ENCODE measurements at places on chromosomes 13 and 19.

GRCh38 chr19:2315818-2316353 lies 7.9 kb upstream of the LINGO3 start:
- no peak for DNase-seq

- no peak for DNase-seq
Observed at GRCh38 chr13:30998136-30999088, 66.0 kb downstream of the TEX26 start.

- DNase-seq: no peak
Observed at GRCh38 chr13:94710065-94710781, 2.1 kb downstream of the SOX21 start.

DNA sequence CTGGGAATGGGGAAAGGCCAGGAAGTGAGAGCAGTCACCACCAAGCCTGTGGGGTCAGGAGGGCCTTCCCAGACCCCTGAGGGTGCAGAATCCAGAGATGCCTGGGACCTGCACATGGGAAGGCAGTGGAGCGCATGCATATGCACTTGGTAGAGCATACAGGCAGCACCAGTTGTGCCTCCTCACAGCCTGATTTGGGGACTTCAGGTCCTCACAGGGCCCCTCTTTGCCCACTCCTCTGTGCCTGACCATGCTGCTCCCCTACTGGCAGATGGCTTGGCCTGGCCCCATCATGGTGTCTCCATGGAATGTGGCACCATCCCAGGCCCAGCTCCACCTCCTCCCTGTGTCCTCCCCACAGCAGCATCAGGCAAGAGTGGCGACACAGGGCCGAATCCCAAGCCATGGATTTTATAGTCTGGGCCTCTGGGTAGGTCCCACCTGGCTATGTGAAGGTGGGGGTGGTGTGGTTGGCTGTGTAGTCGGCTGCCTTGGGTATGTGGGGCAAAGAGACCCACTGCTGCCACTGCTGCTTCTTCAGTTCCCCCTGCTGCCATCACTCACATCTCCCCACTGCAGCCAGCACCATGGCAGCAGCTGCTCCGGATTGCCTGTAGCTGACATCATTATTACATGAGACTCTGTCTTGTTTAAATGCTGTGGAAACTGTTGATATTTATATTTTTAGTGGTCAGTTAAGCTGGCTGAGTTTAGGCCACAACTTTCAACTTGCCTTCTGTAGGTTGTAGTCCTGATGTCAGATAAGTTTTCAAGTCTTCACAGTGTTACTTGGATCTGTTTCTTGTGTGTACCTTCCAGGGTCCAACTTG lies 247.0 kb downstream of the GPC6 start:
- no peak for DNase-seq

GRCh38 chr13:34031610-34032009 lies 213.7 kb downstream of the RFC3 start:
- no peak for DNase-seq

GRCh38 chr19:10372690-10373089 lies 7.7 kb downstream of the TYK2 start:
- DNase-seq: no peak

- DNase-seq: no peak
Observed at GRCh38 chr19:28555317-28555716, 657.6 kb downstream of the UQCRFS1 start.

DNA sequence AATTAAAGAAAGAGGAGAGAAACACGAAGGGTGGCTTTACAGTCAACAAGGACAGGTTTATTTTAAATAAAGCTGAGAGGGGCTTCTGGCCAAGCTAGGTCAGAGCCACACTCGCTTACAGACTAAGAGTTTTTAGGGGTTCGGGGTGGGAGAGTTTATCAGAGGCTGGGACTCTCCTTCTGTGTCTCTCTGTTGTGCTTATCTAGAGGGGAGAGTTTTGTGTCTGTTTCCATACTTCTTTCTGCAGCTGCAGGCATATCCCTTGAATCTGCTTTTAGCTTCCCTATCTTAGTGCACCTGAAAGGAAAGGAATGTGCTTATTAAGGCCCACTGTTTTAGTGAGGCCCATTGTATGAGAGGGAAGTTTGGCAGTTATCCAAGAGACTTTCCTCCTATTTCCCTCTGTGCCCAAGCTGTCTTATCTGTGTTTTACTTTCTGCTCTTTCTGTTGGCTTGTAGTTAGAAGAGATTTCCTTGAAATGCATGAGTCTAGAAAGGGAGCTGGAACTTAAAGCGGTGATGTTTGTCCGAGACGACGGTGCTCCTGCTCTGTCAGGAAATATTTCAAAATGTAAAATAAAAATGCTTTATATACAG lies 275.3 kb downstream of the KCTD12 start:
- no peak for DNase-seq

GRCh38 chr19:45773384-45773783 lies 4.3 kb upstream of the SIX5 start:
- no peak for DNase-seq

- no peak for DNase-seq
Observed at GRCh38 chr13:35549481-35549880, 73.0 kb upstream of the MAB21L1 start.

- DNase-seq: peak; percentile 37
Observed at GRCh38 chr13:99658261-99658991, 157.2 kb downstream of the TM9SF2 start.

DNA sequence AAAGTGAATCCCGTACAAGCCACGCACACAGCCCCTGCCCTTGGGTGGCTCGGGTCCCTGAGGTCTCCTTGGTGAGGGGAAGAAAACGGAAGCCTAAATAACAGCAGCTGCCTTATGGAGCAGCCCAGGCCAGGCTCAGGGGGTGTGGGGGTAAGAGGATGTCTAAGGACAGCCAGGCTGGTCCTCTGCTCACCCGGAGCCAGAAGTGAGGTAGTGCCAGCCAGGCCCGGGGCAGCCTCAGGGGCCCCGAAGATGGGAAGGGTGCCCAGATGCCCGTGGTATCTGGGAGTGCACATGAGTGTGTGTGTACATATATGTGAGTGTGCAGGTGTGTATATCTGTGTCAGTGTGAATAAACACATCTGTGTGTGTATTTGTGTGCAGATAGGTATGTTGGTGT lies 38.4 kb upstream of the PEPD start:
- no peak for DNase-seq

GRCh38 chr13:110232756-110233155 lies 74.2 kb downstream of the COL4A1 start:
- no peak for DNase-seq

GRCh38 chr13:59358014-59358413 lies 805.7 kb downstream of the DIAPH3 start:
- no peak for DNase-seq

GRCh38 chr13:104295537-104295936 lies 1229.3 kb upstream of the SLC10A2 start:
- no peak for DNase-seq

DNA sequence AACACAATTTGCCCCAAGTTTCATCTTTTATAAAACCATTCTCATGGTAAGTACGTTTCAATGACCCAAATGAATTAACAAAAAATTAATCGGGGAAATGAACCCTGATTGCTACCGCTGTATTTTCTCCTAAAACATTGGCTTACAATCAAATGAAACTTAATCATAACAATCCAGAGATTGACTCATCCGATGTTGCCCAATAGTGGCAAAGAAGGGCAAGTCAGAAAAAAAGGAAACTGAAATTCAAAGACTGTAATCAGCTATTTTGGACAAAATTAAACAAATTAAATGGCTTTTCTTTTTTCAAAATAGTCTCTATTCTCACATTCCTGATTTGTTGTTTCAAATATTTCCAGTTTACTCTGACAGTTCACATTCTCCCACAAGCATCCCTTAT lies 3.9 kb upstream of the ACOD1 start:
- DNase-seq: no peak

- no peak for DNase-seq
Observed at GRCh38 chr19:49247676-49248075, 77.3 kb downstream of the SLC6A16 start.

GRCh38 chr13:41546372-41547190 lies 89.2 kb downstream of the RGCC start:
- no peak for DNase-seq

DNA sequence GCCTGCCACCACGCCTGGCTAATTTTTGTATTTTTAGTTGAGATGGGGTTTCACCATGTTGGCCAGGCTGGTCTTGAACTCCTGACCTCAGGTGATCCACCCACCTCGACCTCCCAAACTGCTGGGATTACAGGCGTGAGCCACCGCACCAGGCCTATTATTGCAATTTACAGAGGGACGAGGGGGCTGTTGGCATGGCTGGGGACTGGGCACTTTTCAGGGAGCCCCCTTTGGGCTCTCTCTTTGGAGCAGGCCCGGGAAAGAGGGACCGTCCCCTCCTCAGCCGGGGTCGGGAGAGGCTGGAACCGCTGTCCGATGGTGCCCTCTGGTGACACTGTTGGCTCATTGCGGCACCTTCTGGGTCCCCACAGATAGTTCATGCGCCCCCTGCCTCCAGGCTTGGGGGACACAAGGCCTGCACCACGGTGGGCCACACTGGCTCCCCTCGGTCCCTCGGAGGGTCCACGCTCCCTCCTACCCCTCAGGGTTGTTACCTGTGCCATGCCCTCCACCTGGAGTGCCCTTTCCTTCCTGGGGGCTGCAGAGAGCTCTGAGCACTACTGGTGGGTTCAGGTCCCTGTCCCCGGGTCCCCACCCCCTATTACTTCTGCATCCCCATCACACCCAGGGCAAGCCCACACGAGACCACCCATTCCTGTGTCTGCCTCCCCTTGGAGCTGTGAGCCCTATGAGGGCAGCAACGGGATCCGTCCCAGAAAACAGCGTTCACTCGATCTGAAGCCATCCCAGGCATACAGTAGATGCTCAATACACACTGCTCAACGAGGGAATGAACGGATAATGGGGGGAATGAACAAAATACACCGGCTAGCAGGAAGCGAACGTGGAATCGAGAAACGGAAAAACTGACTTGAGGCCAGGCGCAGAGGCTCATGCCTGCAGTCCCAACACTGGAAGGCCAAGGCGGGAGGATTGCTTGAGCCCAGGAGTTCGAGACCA lies 12.5 kb downstream of the FEM1A start:
- peak; percentile 63 for DNase-seq

DNA sequence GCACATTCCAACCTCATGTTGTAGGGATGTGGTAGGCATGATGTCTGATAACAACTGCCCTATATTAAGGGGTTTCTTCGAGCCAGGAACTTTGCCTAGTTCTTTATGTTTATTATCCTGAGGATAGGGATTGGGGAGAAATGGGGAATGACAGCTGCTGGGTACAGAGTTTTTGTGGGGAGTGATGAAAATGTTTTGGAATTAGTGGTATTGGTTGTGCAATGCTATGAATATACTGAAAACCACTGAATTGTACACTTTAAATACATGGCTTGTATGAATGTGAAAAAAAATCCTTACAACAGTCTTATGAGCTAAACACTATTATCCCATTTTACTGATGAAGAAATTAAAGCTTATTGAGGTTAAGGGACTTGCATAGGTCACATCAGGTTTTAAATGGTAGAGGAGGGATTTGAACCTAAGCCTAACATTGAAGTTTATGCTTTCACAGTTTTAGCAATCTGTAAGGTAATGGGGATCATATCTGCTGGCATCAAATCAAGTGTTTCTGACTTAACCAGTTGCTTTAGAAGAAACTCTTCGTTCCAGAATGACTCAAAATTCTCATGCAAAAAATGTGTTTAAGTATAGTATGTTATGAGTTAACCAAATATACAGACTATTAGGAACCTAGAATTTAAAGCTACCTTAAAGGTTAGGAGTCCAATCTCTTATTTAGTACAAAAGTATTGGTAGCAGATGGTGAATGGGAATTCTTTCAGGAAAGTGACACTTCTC lies 61.4 kb downstream of the ERCC5 start:
- peak; percentile 35 for DNase-seq

DNA sequence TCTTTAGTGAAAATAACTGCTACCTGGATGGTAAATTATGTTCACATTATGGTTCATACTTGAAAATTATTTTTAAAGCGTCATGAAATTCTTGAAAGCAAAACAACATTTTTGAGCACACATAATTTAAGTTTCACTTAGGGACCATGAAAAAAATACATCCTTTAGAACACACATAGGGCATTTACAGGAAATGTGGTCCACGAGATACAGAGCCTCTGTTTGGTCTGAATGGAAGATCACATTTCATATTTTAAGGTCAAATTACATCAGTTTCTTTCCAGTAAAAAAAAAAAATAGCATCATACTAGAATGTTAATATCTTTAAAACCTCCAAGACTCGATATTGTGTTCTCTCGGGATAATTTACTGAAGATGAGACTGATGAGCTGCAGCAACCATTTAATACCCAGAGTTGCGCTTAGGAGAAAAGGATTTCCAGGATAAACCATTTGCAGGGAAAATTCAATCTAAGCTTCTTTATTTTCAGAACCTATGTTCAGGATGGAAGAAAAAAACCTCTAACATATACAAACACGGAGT lies 720.7 kb downstream of the DIAPH3 start:
- DNase-seq: no peak

DNA sequence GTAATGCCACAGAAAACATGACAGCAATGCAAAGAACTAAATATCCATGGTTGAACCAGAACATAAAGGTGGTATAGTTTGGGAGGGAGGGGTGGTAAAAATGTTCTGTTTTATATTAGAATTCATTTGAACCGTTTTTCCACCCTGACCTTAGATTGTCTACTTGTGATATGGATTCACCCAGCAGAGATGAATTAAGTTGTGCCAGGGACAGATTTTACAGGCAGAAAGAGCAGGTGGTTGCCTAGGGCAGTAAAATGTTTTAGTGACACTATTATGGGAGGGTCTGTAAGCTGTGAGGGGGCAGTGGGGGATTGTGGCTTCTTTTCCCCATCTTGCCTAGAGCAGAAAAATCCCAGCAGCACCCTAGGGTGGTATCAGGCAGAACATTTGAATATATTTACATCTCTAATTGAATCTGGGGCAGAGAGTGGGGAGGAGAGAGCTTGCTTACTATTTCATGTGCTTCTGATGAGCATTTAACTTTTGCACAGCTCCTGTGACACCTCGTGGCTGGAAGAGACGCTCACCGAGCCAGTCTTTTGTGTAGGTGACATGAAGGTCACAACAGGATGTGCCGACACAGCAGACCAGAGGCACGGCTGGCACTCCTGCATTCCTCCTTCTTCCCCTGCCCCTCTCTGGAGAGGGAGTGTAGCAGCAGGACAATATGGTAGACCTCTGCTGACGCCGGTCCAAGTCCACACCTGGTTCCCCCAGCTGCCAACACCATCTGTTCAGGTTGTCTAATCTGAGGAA lies 452.3 kb downstream of the IRS2 start:
- no peak for DNase-seq

GRCh38 chr13:100594731-100595130 lies 6.1 kb upstream of the GGACT start:
- DNase-seq: no peak

DNA sequence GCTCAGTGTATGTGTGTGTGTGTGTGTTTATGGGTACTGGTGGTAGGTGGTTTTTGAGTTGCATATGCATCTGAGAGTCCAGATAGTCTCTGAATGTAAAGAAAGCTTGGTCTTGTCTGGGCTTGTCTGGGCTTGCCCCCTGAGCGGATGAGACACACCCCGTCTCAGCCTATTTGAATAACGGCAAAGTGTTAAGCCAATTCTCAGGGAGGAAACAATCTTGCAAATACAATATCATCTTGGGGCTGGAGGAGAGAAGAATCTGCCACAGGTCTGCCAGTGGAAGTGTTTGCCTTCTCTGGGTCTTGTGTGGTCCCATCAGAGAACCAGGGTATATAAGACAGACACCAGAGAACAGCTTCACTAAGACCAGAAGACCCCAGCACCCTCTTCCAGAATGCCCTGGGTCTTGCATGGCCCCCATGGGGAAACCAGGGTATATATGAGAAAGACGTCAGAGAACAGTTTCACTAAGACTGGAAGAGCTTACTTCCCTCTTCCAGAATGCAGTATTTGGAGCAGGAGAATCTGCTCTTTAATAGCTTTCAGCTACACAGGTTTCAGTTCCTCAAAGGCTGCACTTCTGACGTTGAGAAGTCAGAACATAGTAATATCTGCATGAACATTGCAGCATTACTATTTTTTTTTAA lies 13.3 kb downstream of the CD70 start:
- peak; percentile 73 for DNase-seq

GRCh38 chr19:56312342-56312741 lies 2.3 kb downstream of the ZSCAN5A start:
- no peak for DNase-seq

Data from T-helper 1 cell (primary cell).